ENCODE measurements at places on chromosomes 6 and 20.

DNA sequence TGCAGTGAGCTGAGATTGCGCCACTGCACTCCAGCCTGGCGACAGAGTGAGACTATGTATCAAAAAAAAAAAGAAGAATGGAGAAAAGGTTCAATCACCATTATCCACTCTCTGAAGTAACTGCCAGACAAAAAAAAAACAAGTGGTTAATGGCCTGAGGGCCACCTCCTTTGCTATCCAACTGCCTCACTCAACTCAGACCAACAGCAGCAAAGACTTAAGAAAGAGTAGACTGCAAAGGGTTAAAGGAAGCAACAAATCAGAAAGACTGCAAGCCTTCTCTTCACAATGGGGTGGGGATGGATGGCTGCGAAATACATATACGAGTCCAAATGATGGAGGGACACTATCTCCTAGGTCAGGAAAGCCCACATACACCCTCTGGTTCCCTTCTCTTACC, 3.2 kb downstream of the NFS1 start:
- no peak for DNase-seq

- DNase-seq, result no peak
Measured at GRCh38 chr6:115717472-115717871, 343.2 kb downstream of the FRK start.

- no peak for DNase-seq
Measured at GRCh38 chr6:27748661-27749060, 163.5 kb downstream of the OR2B2 start.

GRCh38 chr6:141077355-141078333, 1055.1 kb upstream of the GJE1 start:
- peak; percentile 6 for DNase-seq

- no peak for DNase-seq
Measured at GRCh38 chr20:33864324-33864963, 53.3 kb downstream of the CHMP4B start.

GRCh38 chr6:149854532-149854931, 9.6 kb downstream of the LRP11 start:
- DNase-seq, result no peak

GRCh38 chr6:79842376-79843040, 104.8 kb downstream of the ELOVL4 start:
- no peak for DNase-seq

GRCh38 chr6:68876792-68877493, 241.9 kb downstream of the ADGRB3 start:
- DNase-seq, result no peak

DNA sequence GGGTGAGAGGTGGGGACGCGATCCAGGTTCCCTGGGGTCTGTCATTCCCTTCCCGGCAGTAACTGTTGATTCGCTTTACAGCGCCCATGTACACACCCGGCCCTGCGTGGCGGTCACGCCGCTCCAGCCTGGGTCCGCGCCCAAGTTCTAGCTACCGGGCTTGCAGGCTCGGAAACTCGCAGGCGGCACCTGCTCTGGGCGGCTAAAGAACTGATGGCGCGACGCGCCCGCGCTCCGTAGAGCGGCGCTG, 1.4 kb upstream of the POU3F2 start:
- no peak for DNase-seq

- DNase-seq, result no peak
Measured at GRCh38 chr6:33259032-33259431, 12.6 kb downstream of the VPS52 start.

GRCh38 chr6:79436241-79436640, 101.0 kb downstream of the LCA5 start:
- no peak for DNase-seq

- no peak for DNase-seq
Measured at GRCh38 chr20:46018112-46018511, 9.4 kb downstream of the MMP9 start.

- no peak for DNase-seq
Measured at GRCh38 chr6:141203902-141204575, 928.7 kb upstream of the GJE1 start.

GRCh38 chr6:2616811-2617210, 133.9 kb downstream of the MYLK4 start:
- DNase-seq, result no peak

- no peak for DNase-seq
Measured at GRCh38 chr20:46992640-46993035, 98.0 kb downstream of the EYA2 start.

DNA sequence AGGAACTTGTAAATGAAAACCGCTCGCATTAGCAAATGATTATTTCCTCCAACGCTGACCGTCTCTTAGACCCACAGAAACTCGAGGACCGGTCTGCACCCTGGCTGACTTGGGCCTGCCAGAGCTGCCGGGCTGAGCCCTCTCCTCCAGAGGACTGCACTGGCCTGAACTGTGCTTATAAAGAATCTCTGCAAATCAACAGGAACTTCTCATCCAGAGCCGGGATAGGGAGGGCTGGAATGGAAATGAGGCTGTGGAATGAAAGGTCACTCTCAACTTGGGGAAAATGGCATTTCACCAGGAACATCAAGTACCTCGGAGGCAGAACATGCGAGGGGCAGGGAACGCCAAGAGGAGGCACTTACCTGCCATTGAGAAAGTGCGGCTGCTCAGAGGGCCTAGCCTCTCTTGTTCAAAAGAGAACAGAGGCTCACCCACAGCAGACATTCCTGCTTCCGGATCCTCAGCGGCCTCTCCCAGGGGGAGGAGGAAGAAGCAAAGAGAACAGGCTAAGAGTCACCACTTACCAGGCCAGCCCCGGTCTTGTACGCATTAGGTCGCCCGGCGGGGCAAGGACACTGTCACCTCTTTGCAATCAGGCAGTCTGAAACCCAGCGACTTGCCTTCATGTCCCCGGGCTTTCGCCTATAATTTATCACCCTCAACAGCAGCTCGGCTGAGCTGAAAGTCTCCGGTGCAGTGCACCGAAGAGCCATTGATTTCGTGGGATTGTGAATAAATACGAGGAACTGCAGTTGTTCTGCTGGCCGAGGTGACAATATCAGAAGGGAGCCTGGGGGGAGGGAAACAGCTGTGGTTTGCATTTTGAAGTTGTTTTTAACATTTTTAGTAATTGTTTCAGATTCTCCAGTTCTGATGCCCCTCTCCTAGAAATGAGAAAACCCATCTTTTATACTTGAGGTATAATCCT, 37.6 kb downstream of the ZMYND8 start:
- DNase-seq, result no peak

DNA sequence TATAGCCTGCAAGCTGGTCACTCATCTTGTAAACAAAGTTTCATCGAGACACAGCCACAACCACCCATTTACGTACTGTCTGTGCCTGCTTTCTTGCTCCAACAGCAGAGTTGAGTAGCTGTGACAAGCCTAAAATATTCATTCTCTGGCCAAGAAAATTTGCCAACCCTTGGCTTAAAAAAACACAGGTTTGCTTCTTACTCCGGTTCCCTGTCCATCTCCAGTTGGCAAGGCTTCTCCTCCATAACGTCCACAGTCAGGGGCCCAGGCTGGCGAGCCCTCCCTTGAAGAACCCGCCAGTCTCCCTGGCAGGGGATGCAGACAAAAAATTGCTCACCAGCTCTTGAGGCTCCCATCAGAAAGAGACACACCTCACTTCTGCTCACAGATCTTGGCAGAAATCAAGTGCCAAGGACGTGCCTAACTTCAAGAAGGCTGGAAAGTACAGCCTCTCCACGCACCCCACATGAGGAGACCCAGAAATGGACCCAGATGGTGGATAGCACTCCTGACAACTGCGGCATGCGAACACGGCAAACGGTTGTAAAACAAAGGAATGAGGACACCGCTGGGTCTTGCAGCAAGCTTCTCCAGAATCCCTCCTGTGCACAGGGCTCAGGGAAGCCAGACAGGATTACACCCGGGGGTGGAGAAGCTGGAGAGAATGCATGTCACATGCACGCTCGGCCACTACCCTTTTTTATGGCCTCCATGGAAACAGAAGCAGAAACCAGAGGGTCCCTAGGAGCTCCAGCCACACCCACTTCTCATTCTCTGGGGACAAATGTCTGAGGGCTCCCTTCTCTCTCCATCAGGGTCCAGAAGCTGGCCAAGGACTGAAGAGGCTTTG, 59.8 kb upstream of the SIRPA start:
- DNase-seq, result no peak

GRCh38 chr6:52507557-52508260, 69.2 kb downstream of the TRAM2 start:
- no peak for DNase-seq

- DNase-seq, result no peak
Measured at GRCh38 chr6:21666853-21667681, 73.5 kb downstream of the SOX4 start.

GRCh38 chr6:127205036-127205435, 61.6 kb upstream of the RNF146 start:
- DNase-seq, result no peak

GRCh38 chr6:140070846-140071473, 696.5 kb upstream of the CITED2 start:
- DNase-seq, result no peak

DNA sequence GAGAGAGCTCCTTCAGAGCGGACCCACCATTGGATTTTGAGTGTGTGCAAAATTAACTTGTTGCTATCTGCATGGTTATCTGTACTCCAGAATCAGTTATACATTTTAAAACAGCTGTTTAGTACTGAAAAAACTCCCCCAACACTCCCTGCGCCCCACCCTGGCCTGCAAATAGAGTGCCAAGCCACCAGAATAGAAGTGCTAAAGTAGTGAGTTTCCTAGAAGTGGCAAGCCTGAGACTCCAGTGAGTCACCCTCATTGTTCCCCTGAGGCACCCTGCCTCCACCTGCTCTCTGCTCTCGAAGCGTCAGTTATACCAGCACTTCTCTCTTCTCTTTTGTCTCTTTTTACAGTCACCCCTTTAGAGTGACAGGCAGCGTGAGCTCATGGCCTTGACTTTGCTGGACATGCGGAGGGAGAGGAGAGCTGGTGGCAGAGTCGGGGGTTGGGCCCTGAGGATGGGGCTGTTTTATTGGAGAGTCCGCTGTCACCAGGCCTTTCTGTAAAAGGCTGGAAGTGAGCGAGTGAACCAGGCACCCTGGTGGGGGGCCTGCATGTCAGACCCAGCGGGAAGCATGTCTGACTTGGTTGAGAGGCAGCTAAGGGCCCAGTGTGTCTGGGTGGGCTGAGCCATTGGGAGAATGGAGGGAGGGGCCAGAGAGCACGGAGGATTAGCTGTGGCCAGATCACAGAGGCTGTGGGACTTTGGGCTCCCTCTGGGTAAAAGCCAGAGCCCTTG, 10.4 kb downstream of the IGF2R start:
- DNase-seq, result no peak

GRCh38 chr6:104414723-104415122, 445.0 kb downstream of the HACE1 start:
- no peak for DNase-seq

GRCh38 chr20:13216533-13216932, 4.5 kb upstream of the ISM1 start:
- DNase-seq, result no peak

DNA sequence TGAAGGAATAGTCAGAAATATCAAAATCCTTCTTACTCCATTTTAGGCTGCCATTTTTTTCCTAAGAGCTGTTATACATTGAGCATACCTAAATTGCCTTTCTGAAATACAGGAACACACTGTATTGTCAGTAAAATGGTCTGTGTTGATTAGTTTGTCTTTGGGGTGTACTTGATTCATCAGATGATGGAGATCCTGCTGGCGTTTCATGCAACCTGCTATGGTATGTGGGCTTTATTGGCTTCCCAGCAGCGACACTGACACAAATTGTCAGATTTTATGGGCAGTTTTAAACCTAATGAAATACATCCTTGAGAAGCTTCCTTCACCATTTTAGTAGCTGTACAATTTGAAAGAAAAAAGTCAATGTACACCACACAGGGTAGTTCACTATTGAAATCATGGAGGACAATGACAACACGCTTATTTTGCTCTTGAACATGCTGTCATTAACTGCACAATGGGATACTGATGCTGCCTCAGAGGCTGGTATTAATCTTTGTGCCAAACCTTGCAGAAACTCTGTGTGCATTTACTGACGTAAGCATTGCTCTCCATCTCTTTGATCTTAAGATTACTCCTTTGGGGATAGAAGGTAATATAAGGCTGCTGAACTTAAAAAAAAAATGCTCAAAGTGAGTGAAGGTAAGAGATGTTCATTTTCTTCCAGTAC, 124.9 kb downstream of the LAMA2 start:
- DNase-seq, result no peak

GRCh38 chr6:24967211-24967610, 31.5 kb upstream of the RIPOR2 start:
- DNase-seq, result no peak

DNA sequence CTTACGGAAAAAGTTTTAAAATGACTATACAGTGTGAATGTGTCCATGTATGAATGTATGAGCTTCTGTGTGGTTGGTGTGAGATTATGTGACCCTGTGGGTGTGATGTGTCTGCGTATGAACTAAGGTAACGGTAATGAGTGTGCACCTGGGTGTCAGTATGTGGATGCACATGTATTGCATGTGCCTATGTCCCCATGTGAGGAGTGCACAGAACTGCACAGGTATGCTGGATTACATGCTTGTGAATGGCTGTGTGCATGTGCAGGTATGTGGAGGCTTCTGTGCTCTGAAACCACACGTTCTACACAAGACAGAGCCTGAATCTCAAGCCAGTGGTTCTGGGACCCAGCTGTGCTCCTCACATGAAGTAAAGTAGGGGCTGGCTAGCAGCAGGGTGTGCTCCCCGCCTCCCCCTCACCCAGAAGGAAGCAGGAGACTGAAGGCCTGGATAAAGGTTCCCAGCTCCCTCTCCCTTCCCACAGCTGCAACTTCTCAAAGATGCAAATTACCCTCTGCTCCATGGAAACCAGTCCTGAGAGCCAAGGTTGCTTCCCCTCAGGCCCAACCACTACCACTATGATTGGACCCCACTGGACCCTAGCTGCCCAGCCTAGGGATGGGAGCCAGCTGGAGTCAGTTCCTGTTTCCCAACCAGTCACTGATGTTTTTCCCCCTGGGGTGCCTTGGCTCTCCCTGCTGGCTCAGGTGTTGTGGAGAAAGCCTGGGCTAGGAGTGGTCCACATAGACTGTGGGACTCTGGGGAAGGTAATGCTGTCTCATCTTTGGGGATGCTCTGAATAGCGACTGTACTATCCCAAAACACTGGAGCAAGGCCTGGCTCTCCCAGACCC, 24.8 kb upstream of the SPDEF start:
- DNase-seq, result no peak

GRCh38 chr20:43017241-43018030, 172.3 kb downstream of the PTPRT start:
- no peak for DNase-seq

DNA sequence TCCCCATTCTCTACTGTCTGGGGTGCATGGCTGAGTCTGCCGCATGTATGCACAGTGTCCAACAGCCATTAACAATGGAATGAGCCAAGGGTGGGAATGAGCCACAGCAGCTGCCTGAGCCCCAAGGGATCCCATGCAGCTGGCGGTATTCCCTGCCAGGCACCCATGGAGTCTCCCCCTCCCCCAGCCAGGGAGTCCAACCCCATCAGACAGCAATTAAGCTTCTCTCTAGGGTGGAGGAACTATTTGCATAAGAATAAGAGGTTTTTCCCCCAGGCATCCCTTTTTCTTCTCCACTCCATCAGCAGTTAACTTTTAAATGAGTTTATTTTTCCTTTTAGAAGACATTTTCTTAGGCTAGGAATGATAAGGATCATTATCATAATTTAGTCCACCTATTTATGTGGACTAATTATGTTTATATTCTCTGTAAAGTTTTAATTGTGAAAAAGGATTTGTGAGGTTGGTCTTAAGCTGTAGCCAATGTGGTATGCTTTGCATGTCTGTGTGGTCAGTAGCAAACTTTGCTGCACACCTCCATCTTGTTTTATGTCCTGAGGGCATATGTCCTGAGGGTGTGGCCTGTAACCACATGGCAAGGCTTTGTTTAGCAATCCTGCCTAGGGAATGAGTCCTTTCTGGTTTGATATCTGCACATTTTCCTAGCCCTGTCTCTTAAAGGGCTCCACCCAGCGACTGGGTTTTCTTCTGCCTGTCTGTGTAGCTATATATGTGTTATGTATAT, 158.9 kb upstream of the OLIG3 start:
- no peak for DNase-seq

Data from CD4-positive, alpha-beta T cell (primary cell).